Upper lobe of right lung (tissue), 1 donor: ENCODE measurements at places on chromosomes 3 and 15. TPM values are rescaled to one million over a fixed set of nuclear protein-coding genes. Genes with fewer than 3 reads are reported as not detected.

DNA sequence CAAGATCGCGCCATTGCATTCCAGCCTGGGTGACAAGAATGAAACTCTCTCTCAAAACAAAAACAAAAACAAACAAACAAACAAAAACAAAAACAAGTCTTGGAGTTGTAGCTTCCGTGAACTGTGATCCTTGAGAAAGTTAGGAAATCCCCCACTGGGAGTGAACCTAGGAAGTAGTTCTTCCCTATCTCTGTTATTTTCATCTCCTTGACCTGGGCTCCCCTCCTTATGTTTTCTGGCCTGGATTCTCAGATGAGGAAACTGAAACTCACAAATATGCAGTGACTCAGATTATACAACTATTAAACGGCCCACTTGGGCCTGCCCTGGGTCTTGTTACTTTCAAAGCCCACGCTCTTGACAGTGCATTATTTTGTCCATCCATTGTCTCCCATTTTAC lies 29.7 kb downstream of the SAXO2 start:
- H3K27me3 ChIP-seq = no peaks in the 10 kb centered on the region
- H3K36me3 ChIP-seq = no peaks in the 10 kb centered on the region
- H3K27ac ChIP-seq = no peak overlapping the region
- no peak overlapping the region for H3K4me3 ChIP-seq
- no peak for DNase-seq

DNA sequence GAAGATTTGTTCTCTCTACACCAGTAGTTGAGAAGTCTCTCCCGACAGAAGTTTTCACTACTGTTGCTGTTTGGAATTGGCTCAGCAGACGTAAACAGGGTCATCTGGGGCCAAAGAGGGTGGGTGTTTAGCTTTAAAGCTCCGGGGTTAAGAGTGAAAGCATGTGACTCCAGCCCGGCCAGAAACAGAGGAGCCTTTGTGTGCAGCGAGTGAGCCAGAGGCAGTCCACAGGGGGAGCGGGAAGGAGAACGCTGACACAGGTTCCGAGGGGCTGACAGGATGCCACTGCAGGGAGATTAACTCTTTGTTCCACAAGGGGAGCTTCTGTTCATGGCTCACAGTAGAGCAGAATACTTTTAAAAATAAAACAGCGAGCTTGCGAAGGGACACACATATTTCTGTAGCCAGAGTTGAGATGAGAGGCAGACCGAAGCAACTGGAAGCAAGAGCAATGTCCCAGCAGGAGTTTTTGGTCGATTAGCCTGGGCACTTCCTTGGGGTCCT lies 26.9 kb downstream of the BMF start:
- H3K36me3 ChIP-seq = no peaks in the 10 kb centered on the region
- H3K4me3 ChIP-seq = peak overlapping the region; percentile 37
- H3K4me1 ChIP-seq = peaks cover 19% of the 10 kb centered on the region
- DNase-seq = no peak

- H3K4me3 ChIP-seq = no peak overlapping the region
- H3K4me1 ChIP-seq = no peaks in the 10 kb centered on the region
Observed at GRCh38 chr3:71885006-71885405, 100.1 kb upstream of the PROK2 start.

- no peak for DNase-seq
- H3K4me3 ChIP-seq = no peak overlapping the region
- H3K27me3 ChIP-seq = no peaks in the 10 kb centered on the region
- peak overlapping the region; percentile 31 for H3K27ac ChIP-seq
Observed at GRCh38 chr3:49265661-49266386, 11.2 kb downstream of the C3orf62 start.

- H3K36me3 ChIP-seq = no peaks in the 10 kb centered on the region
- H3K27me3 ChIP-seq = no peaks in the 10 kb centered on the region
- no peak overlapping the region for H3K4me3 ChIP-seq
- DNase-seq = no peak
- no peak overlapping the region for H3K27ac ChIP-seq
Observed at GRCh38 chr3:152190636-152191183, 78.0 kb upstream of the MBNL1 start.

DNA sequence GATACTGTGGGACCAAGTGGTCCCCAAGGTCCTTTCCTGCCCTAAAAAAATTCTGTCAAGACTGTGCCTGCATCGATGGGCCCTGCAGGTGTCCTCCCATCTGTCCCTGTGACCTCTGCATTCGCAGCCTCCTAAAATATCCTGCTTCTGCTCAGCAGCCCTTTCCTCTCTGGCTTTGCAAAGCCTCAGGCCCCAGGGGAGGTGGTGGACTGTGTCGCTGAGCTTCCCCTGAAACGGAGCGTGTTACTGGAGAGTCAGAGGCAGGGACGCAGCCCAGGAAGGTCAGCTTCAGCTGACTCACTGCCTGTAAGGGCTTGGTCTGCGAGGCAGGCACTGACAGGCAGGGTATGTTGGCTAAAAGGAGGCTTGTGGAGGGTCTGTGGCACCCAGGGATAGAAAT lies 110.0 kb downstream of the RAB11A start:
- H3K36me3 ChIP-seq = no peaks in the 10 kb centered on the region
- H3K27ac ChIP-seq = no peak overlapping the region
- H3K27me3 ChIP-seq = peaks cover 31% of the 10 kb centered on the region
- H3K4me1 ChIP-seq = peaks cover 4% of the 10 kb centered on the region
- H3K4me3 ChIP-seq = no peak overlapping the region

DNA sequence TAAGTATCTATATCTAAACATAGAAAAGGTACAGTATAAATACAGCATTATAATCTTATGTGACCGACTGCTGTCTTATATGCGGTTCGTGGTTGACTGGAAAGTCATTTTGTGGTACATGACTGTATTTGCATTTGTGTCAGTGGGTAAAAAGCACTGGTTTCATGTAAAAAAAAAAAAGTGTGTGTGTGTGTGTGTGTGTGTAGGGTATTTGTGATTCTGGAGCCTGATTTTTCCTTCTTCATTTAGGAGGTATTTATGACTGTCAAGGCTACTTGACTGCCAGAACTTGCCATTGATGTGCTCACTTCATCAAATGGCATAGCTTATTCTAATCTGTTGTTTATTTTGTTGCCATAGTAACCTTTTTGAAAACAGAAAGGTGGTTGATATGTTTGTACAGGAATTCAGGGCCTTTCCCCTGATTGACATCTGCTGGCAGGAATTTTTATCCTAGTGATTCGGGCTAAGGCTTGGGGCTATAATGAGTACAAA lies 63.2 kb downstream of the AKAP13 start:
- peak overlapping the region; percentile 62 for H3K27ac ChIP-seq
- no peak for DNase-seq
- no peaks in the 10 kb centered on the region for H3K36me3 ChIP-seq
- no peaks in the 10 kb centered on the region for H3K27me3 ChIP-seq
- H3K4me3 ChIP-seq = no peak overlapping the region
- H3K4me1 ChIP-seq = peaks cover 26% of the 10 kb centered on the region

GRCh38 chr3:189664311-189664710 lies 33.1 kb downstream of the TP63 start:
- no peak overlapping the region for H3K27ac ChIP-seq
- DNase-seq = no peak
- H3K4me3 ChIP-seq = no peak overlapping the region
- no peaks in the 10 kb centered on the region for H3K36me3 ChIP-seq
- no peaks in the 10 kb centered on the region for H3K4me1 ChIP-seq
- H3K27me3 ChIP-seq = no peaks in the 10 kb centered on the region

- no peak overlapping the region for H3K27ac ChIP-seq
- no peak overlapping the region for H3K4me3 ChIP-seq
- H3K4me1 ChIP-seq = no peaks in the 10 kb centered on the region
- DNase-seq = no peak
Observed at GRCh38 chr15:58206151-58206550, 68.0 kb downstream of the AQP9 start.

- H3K36me3 ChIP-seq = no peaks in the 10 kb centered on the region
- H3K4me1 ChIP-seq = no peaks in the 10 kb centered on the region
- H3K4me3 ChIP-seq = no peak overlapping the region
- no peak overlapping the region for H3K27ac ChIP-seq
Observed at GRCh38 chr3:133881939-133882825, 13.5 kb downstream of the RAB6B start.

DNA sequence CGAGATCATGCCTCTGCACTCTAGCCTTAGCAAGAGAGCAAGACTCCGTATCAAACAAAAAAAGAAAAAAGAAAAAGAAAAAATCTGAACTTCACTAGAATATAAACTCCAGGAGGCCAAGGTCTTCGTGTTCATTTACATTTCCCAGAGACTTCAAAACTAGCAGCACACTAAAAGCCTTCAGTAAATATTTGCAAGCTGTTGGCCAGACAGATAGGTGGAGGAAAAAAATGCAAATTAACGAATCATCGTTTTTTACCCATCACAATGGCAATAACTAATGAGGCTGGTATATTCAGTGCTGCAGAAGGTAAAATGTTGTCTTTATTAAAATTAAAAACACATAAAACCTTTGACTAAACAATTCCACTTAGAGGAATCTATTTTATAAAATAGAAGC lies 80.6 kb downstream of the CLASP2 start:
- no peaks in the 10 kb centered on the region for H3K36me3 ChIP-seq
- H3K27me3 ChIP-seq = no peaks in the 10 kb centered on the region
- H3K4me1 ChIP-seq = no peaks in the 10 kb centered on the region
- no peak overlapping the region for H3K4me3 ChIP-seq
- DNase-seq = no peak

DNA sequence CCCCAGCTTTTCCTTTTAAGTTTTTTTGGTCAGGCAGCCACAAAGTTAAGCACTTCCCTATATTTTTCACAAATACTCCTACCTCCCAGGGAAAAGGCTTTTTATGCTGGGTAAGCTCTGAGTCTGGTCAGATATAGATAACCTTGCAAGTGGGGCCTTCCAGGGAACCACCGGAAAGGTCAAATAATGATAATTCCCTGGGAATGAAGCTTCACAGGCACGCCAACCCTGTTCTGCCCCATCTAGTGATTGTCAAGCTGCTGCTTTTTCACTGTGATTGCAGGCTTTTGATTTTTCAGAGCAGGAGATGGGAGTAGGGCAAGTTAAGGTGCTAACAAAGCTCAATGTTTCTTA lies 121.0 kb downstream of the ZNF609 start:
- H3K27me3 ChIP-seq = no peaks in the 10 kb centered on the region
- H3K4me1 ChIP-seq = peaks cover 4% of the 10 kb centered on the region
- DNase-seq = no peak
- no peaks in the 10 kb centered on the region for H3K36me3 ChIP-seq
- no peak overlapping the region for H3K4me3 ChIP-seq

DNA sequence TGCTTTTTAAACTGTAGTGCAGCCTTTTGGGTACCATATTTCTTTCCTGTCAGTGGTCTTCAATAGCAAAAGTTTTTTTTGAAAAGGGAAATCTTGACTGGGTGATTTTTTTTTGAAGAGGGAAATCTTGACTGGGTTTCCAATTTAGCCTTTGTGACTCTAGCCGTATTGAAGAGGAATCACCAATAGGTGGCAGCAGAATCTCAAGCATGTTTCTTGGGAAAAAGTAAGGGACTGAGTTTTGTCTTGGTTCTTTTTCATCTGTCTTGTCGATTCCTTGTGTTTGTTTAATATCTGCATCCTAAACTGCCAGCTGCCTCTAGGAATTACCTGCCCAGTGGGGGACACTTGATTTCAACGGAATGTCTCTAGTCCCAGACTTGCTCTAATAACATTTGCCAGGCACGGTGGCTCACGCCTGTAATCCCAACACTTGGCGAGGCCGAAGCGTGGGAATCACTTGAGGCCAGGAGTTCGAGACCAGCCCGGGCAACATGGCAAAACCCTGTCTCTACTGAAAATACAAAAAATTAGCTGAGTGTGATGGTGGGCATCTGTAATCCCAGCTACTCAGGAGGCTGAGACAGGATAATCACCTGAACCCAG lies 89.2 kb downstream of the RBPMS2 start:
- H3K4me1 ChIP-seq = peaks cover 2% of the 10 kb centered on the region
- no peak for DNase-seq
- H3K4me3 ChIP-seq = no peak overlapping the region
- no peak overlapping the region for H3K27ac ChIP-seq

DNA sequence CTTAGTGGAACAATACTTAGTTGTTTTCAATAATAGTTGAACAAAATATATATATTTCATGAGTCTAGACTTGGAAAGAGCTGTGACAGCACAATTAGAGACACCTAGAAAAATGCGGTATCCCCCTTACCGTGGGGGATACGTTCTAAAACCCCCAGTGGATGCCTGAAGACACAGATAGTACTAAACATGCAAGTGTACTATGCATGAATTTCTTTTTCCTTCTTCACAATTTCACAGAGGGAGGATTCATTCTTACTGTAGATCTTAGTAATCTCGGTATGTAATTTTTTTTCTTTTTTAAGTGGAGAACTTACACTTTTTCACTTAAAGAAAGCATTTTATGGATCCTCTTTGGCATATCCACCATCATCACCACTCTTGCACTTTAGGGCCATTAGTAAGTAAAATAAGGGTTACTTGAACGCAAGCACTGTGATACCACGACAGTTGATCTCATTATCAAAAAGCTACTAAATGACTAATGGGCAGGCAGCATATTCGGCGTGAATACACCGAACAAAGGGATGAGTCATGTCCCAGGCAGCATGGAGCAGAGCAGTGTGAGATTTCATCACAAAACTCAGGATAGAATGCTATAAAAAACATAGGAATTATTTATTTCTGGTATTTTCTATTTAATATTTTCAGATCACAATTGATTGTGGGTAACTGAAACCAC lies 72.3 kb upstream of the ZNF280D start:
- no peaks in the 10 kb centered on the region for H3K36me3 ChIP-seq
- no peaks in the 10 kb centered on the region for H3K27me3 ChIP-seq
- H3K27ac ChIP-seq = no peak overlapping the region
- no peak overlapping the region for H3K4me3 ChIP-seq

- H3K4me1 ChIP-seq = no peaks in the 10 kb centered on the region
- H3K36me3 ChIP-seq = no peaks in the 10 kb centered on the region
- H3K27me3 ChIP-seq = no peaks in the 10 kb centered on the region
- no peak for DNase-seq
Observed at GRCh38 chr3:60884005-60884404, 367.2 kb downstream of the FHIT start.

- H3K27ac ChIP-seq = no peak overlapping the region
- H3K27me3 ChIP-seq = no peaks in the 10 kb centered on the region
- DNase-seq = no peak
- H3K4me3 ChIP-seq = no peak overlapping the region
Observed at GRCh38 chr3:30421266-30421665, 185.1 kb upstream of the TGFBR2 start.

DNA sequence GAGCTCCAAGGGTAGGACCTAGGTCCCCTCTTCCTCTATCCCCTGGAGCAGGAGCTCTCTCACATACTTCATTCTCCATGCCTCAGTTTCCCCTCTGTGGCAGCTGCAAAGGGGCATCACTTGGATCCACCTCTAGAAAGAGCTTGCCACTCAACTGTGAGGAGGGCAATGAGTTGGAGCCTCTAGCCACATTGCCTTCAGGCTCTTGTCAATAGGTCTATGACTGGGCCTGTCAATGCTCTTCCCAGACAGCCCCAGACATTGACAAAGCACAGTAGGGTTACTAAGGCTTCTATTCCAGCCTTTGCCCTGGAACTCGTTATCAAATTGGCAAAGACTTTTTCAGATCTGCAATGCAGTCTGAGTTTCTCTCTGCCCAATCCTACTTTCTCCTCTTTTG lies 4.4 kb upstream of the VIPR1 start:
- no peak overlapping the region for H3K27ac ChIP-seq
- H3K27me3 ChIP-seq = no peaks in the 10 kb centered on the region
- no peak for DNase-seq
- peaks cover 12% of the 10 kb centered on the region for H3K4me1 ChIP-seq
- H3K4me3 ChIP-seq = no peak overlapping the region

- no peaks in the 10 kb centered on the region for H3K36me3 ChIP-seq
- H3K4me3 ChIP-seq = no peak overlapping the region
- H3K27ac ChIP-seq = no peak overlapping the region
- DNase-seq = no peak
- peaks cover 5% of the 10 kb centered on the region for H3K4me1 ChIP-seq
Observed at GRCh38 chr3:94301366-94301765, 238.5 kb downstream of the NSUN3 start.

Gene CCR1
- 40.9 TPM for total RNA-seq

Gene RTP3
- total RNA-seq = not detected

Gene STARD9
- 15.4 TPM for total RNA-seq

Gene ROPN1
- not detected for total RNA-seq

Gene FRMD5
- total RNA-seq = 1.2 TPM

Gene RTF1
- 27.1 TPM for total RNA-seq

Gene RAD54L2
- 27.9 TPM for total RNA-seq
